ENCODE measurements at places on chromosomes 2 and 18.

DNA sequence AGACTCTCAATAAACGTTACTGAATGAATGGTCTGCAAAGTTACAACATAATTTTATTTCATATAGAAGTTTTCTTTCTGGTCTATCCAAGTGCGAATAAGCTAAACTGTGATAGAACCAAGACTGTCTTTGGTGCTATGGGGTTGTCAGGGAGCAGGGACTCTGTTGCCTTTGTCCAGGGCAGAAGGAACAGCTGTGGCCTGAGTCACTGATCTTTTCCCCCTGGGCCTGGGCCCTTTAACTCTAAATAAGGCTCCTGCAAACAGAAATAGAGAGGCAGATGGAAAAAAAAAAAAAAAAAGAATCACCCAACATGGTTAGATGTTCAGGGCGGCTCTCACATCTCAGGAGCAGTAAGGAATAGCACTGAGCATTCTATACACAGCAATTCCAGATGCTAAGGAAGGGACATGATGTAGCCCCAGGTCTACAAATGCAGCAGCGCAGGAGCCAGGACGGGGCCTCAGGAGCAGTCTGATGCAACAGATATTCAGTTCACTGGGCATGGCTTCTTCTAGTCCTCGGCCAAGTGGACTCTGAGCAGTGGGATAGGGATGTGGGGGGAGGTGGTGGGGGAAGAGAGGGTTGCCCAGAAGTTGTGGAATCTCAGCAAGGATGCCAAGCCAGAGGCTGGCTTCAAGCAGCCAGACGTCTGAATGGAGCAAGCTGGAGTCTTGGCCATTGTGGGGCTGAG is 247.1 kb upstream of the SIX2 start:
- DNase-seq = no peak

- DNase-seq = no peak
Measured at GRCh38 chr2:68548396-68548795, 81.0 kb downstream of the APLF start.

GRCh38 chr2:50318147-50318546 is 713.8 kb downstream of the NRXN1 start:
- DNase-seq = no peak

- no peak for DNase-seq
Measured at GRCh38 chr18:34643989-34644388, 66.1 kb upstream of the DTNA start.

GRCh38 chr2:24915175-24915574 is 4.9 kb downstream of the ADCY3 start:
- no peak for DNase-seq

GRCh38 chr2:26493566-26493965 is 15.6 kb upstream of the OTOF start:
- peak; percentile 4 for DNase-seq

GRCh38 chr2:135055182-135055786 is 3.2 kb downstream of the RAB3GAP1 start:
- no peak for DNase-seq

- no peak for DNase-seq
Measured at GRCh38 chr2:7880566-7880965, 801.3 kb upstream of the ID2 start.

GRCh38 chr2:223087466-223087865 is 35.5 kb downstream of the KCNE4 start:
- no peak for DNase-seq

GRCh38 chr2:55418072-55418471 is 1.6 kb downstream of the CCDC88A start:
- no peak for DNase-seq

All from AML-193 (cell line).